ENCODE measurements at places on chromosomes 6 and 20.

GRCh38 chr20:25064561-25065071 is 6.7 kb upstream of the ACSS1 start:
- DNase-seq, result no peak

DNA sequence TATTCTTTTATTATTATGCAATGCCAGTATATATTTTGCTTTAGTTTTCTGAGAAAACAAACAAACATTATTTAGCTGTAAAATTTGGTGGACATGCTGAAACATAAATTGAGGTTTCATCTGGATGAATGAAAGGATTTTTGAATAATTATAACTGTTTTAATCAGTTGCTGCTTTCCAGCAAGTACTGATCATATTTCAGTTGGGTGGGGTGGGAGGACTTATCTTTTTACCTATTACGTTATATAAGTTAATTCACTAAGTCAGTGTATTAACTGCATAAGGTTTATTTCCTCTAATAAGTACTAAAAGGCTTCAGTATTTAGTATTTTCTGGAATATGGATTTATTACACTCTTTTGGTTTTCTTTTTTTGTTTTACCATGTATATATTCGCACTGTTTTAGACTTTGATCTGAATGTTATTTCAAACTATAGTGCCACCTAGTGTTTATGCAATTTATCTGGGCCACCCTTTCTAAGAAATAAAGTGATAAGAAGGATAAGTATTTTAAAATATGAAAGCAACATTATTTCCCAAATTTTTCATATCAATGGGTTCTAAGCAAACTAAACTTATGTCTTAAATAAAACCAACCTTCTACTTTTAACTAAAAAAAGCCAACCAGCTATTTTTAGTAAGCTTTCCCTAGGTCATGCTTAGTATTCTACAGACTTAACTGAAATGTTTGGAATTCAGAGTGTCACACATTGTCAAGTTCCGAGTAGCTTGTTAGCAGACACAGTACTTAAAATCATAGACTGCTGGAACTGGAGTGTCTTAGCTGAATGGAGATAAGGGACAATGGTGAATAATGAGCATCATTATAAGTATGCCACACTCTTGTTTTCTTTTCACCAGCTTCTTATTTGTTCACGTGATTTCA is 105.4 kb upstream of the MCHR2 start:
- DNase-seq, result no peak

DNA sequence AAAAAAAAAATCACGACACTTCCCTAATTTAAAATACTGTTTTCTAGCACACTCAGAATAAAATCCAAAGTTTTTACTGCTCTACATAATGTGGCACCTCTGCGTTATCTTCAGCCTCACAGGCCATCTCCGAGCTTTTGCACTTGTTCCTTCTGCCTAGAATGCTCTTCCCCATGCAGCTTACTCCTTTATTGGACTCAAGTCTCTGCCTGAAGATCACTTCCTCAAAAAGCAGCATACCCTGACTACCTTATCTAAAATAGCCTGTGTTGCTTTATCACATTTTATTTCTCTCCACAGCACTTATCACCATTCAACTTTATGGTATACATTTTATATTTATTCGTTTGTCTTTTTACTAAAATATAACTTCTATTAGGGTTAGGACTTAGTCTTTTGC is 2.3 kb downstream of the ZNF322 start:
- no peak for DNase-seq

GRCh38 chr6:148653138-148653776 is 93.6 kb upstream of the UST start:
- no peak for DNase-seq

- peak; percentile 30 for DNase-seq
Measured at GRCh38 chr6:44464527-44465310, 77.2 kb downstream of the CDC5L start.

DNA sequence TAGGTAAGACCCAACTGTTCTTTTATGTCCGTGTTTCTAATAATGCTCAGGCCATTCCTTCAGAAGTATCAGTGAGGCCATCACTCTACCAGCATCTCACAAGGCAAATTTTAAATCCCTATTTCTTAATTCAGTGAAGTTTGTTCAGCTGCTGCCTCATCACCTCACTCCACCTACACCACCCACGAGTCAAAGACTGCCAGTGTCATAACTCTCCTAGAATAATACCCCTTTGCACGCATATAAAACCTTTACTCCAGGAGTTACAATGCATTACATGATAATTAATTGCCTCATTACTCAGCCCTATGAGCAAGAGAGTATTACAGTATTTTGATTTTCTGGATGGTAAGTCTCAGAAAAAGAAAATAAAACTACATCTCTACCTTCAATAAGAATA is 793.6 kb downstream of the TFAP2A start:
- DNase-seq, result no peak

- no peak for DNase-seq
Measured at GRCh38 chr6:14144678-14145113, 27.1 kb downstream of the CD83 start.

DNA sequence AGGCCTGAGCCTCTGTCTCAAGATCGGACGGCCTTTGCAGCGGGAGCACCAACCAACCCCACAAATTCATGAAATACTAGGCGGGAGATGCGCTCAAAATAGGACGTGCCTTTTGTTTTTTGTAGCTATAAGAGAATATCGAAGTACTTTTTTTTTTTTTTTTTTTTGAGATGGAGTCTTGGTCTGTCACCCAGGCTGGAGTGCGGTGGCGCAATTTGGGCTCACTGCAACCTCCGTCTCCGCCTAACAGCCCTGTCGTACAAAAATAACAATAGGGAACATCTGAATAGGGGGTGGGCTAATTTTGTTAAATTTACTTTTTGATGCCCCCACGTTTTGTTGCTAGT is 5.9 kb upstream of the TUBB2A start:
- DNase-seq, result no peak

DNA sequence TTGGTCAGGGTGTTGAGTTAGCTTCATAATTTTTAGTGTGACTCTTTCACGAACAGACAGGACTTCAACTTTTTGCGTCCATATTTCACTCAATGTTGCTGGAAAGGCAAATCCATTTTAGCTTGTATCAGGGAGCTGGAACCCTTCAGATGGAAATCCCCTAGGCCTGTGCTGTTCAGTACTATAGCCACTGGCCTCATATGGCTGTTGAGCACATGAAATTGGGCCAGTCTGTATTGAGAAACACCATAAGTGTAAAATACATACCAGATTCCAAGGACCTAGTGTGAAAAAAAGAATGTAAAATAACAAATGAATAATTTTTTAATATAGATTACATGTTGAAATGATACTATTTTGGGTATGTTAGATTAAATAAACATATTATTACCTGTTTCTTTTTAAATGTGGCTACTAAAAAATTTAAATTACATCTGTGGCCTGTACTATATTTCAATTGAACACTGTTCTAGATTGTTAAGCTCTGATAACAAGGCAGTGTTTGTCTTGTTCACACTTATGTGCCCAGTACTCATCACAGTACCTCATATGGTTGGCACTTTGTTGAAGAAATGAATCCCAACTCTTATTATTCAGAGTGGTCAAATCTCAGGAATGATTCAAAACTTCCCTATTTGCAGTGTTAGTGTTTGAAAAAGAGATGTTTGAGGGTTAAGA is 34.3 kb downstream of the CTNNBL1 start:
- no peak for DNase-seq

DNA sequence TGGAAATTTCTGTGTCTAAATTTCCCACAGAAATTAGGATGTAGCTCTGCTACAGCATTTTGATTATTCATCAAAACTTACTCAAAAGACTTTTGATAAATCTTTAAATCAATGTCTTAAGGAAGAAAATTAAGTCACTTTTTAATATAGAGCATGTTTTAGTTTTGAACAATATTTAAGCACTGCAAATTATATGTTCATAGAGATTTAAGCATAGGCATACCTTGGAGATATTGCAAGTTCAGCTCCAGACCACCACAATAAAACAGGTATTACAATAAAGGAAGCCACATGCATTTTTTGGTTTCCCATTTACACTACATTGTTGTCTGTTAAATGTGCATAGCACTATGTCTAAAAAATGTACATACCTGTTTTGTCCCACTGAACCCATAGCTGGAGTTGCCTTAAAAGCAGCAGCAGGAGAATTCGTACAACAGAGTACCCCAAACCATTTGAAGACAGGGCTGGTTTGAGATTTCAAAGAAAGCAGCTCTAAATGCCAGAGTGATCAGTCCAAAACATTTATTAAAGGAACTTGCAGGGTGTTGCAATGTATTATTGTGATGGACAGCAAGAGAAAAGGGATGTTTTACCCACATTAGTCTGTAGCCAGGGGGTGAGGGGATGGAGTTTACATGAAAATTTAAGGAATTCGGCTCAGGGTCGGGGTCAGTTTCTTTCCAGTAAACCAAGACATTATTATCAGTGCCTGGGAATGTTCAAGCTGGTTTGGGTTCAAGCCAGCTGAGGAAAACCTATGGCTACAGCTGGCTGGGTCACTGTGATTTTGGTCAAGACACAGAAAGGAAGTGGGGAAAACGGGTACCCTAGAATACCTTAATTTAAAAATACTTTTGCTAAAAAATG is 6.3 kb upstream of the LOC128125822 start:
- DNase-seq, result no peak

GRCh38 chr6:152068622-152069261 is 261.3 kb downstream of the ESR1 start:
- DNase-seq, result no peak

- DNase-seq, result no peak
Measured at GRCh38 chr6:27208042-27208441, 39.5 kb upstream of the PRSS16 start.

DNA sequence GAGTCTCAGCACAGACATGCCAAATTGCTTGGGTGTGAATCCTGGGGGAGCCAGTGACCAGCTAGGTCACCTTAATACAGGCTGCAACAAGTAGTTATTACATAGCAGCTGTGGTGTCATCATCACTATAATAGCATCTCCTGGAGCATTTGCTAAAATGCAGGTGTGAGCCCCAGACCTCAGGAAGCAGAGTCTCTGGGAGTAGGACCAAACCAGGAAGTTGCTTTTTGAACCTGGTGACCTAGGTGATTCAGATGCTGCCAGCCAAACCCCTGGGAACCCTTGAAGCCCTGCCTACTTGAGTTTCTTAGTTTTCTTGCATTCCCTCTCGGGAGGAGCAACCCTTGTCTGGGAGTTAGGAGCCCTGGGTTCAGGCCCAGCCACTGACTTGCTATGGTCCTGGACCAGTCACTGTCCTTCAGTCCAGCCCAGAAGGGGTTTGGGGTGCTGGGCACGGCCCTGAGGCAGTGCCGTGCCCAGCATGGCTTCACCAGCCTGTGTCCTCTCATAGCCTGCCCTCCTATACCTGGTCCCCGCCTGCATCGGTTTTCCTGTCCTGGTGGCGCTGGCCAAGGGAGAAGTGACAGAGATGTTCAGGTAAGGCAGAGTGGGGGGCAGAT is 39.3 kb upstream of the ID1 start:
- no peak for DNase-seq

- no peak for DNase-seq
Measured at GRCh38 chr6:140445474-140446004, 1071.1 kb upstream of the CITED2 start.

GRCh38 chr20:49775229-49775693 is 37.4 kb upstream of the SLC9A8 start:
- no peak for DNase-seq

DNA sequence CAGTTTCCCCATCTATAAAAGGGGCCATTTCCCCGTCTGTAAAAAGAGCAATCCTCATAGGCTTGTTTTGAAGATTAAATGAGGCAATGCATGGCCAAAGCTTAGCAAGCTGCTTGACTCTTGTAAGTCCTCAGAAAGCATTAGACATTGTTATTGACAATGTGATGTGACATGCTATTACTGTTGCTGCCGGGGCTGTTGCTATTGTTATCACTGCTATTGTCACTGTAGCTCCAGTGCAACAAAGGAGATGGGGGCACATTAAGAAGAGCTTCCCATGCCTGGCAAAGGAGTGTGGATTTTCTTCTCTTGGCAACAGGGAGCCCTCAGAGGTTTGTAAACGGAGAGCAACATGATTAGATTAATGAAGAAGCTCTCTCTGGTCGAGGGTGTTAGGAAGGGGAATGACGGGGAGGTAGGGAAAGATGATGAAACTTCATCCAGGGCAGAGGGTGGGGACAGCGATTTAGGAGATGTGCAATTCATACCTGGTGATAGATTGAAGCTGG is 33.1 kb upstream of the FAM83D start:
- DNase-seq, result no peak

- no peak for DNase-seq
Measured at GRCh38 chr20:47611785-47612184, 110.1 kb downstream of the NCOA3 start.
